ENCODE measurements at places on chromosomes 16 and 17. TPM values are rescaled to one million over a fixed set of nuclear protein-coding genes. Genes with fewer than 3 reads are reported as not detected.

SLC25A19 gene
- total RNA-seq = 12.5 TPM

RDM1 gene
- 4.6 TPM for total RNA-seq

EME1 gene
- 5.6 TPM for total RNA-seq

SLC22A31 gene
- total RNA-seq = not detected

EVI2A gene
- 0.21 TPM for total RNA-seq

ST6GALNAC2 gene
- 62.2 TPM for total RNA-seq

ACE gene
- total RNA-seq = not detected

CACNG5 gene
- not detected for total RNA-seq

NDE1 gene
- total RNA-seq = 62.1 TPM

FBXO39 gene
- total RNA-seq = 0.07 TPM

DPEP3 gene
- not detected for total RNA-seq

ITGA2B gene
- 0.07 TPM for total RNA-seq

SLC6A2 gene
- total RNA-seq = 0.23 TPM

DHX40 gene
- total RNA-seq = 22.9 TPM

SHCBP1 gene
- 14.8 TPM for total RNA-seq

CACNG1 gene
- total RNA-seq = not detected

CES5A gene
- total RNA-seq = not detected

CDH13 gene
- total RNA-seq = 25.1 TPM

ADAM11 gene
- total RNA-seq = 0.07 TPM
